Stimulated activated CD8-positive, alpha-beta memory T cell treated with anti-CD3 and anti-CD28 coated beads, Interleukin-4, amount 100 ng/mL, for 4 hours (primary cell): ENCODE measurements at places on chromosomes 11 and 22.

- DNase-seq, result no peak
Observed at GRCh38 chr11:124150684-124151083, 32.5 kb upstream of the OR10D3 start.

DNA sequence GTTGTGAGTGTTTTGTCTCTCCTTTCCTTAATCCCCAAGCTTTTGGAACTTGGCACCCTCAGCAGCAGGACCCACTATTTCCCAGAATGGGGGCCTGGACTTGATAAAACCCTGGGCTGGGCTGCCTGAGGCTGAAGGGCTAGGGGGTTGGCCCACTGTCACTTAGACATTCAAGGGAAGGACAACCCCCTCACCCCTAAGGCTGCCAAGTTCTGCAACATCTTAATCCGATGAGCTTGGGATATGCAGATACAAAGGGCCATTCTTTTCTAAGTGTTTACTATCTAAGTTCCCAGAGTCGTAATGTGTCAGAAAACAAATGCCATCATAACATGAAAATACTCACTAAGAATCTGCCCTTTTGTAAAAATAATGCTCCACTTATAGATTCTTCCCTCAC, 42.9 kb downstream of the IRAG1 start:
- DNase-seq, result no peak

DNA sequence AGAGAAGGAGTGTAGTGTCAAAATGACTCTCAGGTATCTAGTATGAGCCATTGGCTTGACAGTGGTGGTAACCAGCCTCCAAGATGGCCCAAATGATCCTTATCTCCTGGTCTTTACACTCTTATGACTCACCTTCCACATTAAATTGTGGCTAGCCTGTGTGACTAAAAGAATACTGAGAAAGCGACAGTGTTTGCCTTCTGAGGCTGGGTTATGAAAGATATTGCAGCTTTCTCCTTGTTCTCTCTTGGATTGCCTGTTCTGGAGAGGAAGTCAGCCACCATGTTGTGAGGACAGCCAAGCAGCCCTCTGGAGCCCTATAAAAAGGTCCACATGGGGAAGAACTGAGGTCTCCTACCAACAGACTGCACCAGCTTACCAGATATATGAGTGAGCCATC, 15.8 kb downstream of the C11orf71 start:
- DNase-seq, result no peak

- DNase-seq, result peak; percentile 24
Observed at GRCh38 chr22:29202212-29203192, 3.2 kb upstream of the EMID1 start.

DNA sequence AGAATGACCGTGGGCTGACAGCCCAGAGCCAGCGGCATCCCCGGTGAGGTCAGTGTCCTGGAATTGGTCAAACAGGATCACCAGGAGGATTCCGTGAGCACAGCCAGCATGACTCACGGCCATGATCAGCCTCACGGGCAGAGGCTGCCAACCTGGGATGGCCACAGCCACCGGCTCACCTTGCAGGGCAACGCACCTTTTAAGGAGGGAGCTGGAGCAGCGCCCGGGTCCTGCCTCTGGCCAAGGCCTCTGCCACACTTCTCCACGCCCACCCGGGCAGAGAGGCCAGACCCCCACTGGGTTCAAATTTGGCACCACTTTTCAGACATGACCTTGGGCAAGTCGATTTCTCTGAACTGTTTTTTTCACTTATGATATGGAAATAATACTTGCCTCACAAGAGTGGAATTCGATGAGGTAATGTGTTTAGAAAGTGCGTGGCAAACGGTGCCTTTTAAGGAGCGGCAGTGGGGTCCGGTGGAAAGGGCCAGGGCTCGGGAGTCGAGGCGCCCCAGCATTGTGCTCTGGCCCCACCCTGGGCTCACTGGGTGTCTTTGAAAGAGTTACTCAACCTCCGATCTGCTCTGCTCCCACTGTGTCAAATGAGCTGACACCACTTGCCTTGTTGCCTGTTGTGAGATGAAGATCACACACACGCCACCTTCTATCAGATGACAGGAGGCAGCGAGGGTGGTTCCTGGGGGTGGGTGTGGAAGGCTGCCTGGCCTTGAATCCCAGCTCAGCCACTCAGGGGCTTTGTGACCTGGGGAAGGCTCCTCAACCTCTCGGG, 16.0 kb downstream of the TXN2 start:
- DNase-seq, result no peak

GRCh38 chr11:10526974-10527918, 13.7 kb downstream of the RNF141 start:
- no peak for DNase-seq

DNA sequence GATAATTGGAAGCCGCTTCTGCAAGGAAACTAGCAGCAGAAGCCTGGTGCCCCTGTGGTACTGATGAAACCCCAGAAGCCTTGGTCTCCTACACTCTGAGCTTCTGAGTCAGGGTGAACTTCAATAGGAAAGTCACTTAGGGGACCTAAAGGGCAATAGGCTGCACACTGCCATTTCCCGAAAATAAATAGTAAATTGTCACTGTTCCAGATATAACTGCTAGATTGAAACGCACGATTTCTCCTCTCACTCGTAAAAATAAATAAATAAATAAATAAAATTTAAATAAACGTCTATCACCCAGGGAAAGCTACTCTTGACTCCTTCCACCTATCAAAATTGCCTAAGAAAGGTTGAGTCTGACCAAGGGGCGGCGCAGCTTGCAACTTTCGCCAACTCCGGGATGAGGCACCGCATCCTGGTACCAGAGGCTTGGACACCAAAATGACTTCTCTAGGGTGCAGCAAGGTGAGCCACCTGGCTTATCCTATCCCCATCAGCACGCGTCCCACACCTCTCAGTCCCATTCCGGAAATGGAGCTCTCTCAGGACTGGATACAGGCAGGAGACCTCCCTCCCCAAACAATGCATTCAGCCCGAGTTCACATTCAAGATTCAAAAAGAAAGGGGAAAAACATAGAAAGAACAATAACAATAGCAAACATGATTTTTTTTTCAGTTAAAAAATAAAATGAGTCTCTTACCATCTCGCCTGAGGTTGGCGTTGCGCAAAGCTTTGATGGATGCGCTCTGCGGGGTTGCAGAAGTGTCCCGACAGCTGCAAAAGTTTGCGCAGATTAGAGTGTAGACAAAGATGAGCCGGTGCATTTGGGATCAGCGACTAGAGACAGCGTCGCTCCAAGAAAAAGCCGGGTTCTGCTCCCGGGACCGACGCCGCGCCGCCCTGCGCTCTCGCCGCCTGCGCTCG, 583 bp downstream of the PDGFD start:
- DNase-seq, result no peak
